ENCODE measurements at places on chromosomes 5 and 9. TPM values are rescaled to one million over a fixed set of nuclear protein-coding genes. Genes with fewer than 3 reads are reported as not detected.

DNA sequence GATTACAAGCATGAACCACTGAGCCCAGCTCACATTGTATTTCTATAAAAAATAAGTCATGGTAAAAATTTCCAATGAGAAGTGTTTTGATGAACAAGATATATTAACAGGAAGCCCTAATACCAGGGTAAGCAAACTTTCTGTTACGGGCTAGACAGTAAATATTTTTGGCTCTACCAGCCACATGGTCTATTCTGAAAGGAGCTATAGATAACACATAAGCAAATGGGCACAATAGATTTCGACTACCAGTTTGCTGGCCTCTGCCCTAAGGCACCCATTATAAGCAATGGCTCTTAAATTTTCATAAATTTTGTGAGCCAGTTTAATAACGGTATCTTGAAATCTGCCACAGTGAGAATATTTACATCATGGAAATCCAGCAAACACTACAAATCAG, 8.1 kb downstream of the UBQLN1 start:
- no peak for DNase-seq

The BARX1 gene
- 2.9 TPM for total RNA-seq

DNA sequence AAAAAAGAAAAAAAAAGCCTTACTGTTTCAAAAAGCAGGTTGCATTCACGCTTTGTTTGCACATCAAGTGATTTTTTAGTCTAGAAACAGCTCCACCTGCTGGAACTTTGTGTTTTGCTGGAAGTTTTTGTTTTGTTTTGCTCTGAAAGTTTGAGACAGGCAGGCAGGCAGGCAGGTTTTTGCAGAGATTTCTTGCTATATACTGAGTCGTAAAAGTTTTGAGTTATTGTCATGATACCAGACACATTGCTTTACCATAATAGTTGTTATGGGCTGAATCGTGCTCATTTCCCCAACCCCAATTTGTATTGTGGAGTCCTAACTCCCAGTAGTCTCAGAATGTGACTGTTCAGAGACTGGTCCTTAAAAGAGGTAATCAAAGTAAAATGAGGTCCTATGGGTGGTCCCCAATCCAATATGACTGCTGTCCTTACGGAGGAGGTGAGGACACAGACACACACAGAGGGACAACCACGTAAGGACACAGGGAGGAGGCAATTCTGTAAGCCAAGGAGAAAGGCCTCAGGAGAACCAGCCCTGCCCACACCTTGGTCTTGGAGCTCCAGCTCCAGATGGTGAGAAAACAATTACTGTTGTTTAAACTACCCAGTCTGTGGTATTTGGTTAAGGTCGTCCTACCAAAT, 20.9 kb downstream of the OR2Y1 start:
- DNase-seq = no peak

DNA sequence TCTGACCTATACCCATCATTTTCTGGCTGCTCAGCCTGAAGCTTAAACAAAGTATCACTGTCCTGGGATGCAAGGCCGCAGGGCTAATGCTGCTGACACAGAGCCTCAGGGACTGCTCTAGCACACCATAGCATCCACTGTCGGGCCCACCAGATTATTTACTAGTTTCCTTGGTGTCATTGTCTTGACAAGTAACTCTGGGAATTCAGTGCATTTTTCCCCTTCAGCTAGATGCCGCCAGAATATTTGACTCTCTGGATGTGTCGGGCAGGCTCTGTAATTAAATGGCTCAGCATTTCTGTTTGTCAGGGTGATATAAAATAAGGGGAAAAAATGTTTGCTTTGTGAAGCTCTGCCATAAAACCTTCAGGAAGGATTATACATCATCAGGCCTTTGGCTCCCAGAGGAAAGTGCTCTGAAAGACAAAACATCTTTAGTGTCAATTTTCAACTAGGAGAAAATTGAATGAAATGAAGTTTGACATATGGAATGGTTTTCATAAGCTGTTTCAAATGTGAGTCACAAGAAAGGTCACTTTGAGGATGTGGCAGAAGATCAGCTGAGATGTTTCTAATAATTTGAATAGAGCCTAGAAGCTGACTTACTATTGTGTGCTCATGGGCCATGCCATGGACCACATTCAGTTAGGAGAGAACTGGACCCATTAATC, 350.1 kb downstream of the TMEM232 start:
- DNase-seq = no peak

- no peak for DNase-seq
Observed at GRCh38 chr9:89139455-89139854, 39.2 kb downstream of the SHC3 start.

- no peak for DNase-seq
Observed at GRCh38 chr5:90356622-90357021, 52.9 kb downstream of the CETN3 start.

GRCh38 chr5:43037636-43038495, 2.3 kb downstream of the ANXA2R start:
- no peak for DNase-seq

DNA sequence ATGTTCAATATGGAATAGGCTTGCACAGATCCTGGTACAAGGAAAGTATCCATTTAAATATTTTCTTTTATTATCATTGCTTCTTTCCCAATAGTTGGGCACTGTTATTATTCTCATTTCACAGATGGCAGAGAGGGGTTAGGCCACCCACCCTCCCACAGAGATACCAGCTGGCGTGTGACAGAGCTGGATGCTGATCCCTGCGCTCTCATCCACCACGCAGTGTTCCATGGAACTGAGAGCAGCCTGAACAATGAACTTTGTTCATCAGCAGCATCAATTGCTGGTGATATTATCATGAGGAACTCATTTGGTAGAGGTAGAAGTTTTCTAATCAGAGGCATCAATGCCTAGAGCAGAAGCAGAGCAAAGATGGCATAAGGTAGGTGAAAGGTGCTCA, 227.9 kb downstream of the ESM1 start:
- no peak for DNase-seq

The FCN2 gene
- total RNA-seq = 2.0 TPM

- DNase-seq = no peak
Observed at GRCh38 chr5:111902436-111902835, 145.4 kb upstream of the NREP start.

The MZB1 gene
- total RNA-seq = not detected

The LHX3 gene
- total RNA-seq = not detected

The ADGRD2 gene
- not detected for total RNA-seq

- no peak for DNase-seq
Observed at GRCh38 chr9:18684593-18685317, 210.8 kb downstream of the ADAMTSL1 start.

DNA sequence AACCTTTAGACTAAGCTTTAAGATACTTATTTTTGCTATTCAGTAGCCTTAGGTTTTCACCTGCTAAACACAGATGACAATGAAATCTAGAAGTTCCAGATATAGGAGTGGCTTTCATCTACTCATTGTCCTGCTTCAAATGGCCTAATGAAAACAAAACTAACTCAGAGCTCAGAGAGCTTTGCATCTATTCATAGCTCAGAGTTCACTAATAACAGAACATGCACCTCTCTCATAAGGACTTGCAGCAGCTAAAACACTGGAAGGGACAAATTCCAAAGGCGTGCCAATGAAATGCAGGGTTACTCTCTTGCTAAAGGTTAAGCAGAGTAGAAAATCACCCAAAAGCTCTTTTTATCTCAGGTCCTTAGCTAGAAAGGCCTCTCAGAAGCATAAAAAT, 29.0 kb downstream of the SLC31A2 start:
- DNase-seq = no peak

DNA sequence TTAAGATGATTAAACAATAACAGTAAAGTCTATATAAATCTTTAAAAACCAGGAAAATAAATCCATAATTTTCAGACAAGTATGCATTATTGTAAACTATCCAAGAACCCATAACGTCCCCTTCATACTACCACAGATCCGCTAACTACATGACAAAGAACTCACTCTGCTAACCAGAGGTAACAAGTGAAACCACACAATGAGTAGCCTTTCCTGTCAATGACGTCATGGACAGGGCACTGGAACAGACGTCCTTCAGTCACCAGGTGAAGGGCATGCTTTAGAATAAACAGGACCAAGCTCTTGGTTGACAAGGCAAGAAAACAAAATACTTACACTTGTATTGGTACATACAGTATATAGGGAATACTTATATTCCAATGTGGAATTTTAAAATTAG, 45.2 kb downstream of the RNF130 start:
- no peak for DNase-seq

Measured in breast epithelium (tissue), 4 donors.